ENCODE measurements at places on chromosomes 6 and 20.

DNA sequence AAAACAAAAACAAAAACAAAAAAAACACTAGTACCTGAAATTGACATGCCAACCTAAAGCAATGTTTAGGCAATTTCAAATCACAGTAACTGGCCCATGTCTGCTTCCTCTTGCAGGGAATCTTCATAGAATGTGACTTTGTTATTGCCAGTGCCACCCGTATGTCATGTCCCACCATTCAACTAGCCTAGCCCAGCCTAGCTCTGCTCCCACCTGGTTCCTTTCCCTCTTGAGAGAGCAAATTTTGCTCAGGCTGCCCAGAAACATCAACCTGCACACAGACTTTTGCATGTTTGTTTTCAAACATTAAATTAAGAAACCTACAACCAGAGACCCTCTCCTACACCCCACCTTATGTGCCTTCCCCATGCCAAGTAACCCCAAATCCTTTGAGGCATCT, 124.8 kb upstream of the SLC2A12 start:
- no peak for DNase-seq

DNA sequence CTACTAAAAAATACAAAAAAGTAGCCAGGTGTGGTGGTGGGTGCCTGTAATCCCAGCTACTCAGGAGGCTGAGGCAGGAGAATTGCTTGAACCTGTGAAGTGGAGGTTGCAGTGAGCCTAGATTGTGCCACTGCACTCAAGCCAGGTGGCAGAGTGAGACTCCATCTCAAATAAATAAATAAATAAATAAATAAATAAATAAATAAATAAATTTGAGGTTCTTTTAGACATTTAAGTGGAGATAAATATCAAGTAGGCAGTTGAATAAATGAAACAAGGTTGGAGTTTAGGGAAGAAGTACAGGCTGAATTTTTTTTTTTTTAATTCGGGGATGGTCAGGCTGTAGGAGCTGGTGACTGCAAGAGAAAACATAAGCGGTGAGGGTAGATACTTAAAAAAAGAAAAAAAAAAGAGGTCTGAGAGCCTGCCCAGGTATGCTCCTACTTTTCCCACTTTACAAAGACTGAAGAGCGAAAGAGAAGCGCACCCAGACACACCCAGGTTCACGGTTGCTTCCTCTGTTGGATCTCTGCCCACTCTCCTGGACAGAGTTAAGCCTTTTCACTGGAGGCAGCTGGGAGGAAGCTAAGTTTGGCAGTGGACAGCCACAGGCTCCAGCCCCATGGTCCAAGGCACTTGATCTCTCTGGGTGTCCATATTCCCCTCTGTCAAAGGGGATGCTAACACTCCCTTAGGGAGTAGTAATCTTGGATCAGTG, 100.9 kb upstream of the PRDM1 start:
- DNase-seq: peak; percentile 18

DNA sequence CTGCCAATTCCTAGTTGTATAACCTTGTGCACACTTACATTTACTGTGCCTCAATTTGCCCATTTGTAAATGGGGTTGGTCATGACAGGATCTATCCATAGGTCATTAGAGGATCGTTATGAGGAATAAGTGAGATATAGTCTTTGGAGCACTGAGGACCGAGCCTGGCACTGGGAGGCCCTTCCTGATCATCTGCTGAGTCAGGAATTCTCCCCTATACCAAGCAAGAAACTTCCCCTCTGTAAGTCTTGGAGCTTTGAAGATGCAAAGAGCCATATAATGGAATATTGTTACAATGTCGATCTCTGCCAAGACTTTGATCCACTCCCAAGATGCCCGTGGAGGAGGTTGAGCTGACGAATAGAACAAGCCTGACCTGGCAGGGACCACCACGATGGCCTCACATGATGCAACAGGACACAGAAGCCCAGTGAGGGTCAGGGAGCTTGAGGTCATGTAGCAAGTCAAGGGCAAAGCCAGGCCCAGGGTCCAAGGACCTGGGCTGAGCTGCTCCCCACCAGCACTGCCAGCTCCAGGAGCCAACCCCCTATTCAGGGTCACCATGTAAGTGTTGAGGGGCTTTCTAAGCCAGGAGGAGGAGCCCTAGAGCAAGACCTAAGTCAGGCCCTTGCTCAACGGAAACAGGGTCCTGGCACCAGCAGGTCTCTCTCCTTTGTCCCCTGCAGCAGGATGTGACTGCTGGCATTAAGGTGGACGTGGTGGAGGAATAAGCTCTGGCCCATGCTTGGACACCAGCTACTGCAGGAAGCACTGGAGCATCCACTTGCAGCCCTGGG, 16.7 kb downstream of the PDRG1 start:
- no peak for DNase-seq

GRCh38 chr6:139129284-139129683, 5.6 kb upstream of the HECA start:
- peak; percentile 81 for DNase-seq

- peak; percentile 35 for DNase-seq
Measured at GRCh38 chr6:7129784-7130569, 22.2 kb downstream of the RREB1 start.

DNA sequence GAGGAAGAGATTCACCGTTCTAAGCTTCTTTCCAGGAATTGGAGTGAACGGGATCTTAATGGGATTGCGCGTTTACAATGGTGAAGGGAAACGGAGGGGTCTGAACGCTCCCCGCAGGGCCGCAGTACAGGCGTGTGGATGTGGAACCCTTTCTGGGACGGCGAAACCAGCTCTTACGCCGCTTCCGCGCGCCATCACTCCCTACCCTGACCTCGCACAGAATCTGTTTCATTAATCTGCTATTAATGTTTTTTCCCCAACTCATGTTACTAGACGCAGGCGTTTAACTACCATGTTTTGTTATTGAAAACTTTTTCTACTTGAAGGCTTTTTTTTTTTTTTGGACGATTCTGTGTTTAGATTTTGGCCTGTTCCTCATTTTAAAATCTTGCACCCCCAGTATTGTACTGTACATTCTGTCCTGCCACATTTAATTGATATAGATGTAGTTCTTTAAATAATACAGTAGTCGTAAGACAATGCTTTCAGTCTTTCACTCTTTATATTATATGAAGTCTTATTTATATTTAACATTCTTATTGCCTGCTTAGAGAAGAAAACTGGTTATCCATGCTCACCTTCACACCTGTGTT, 696 bp upstream of the SUPT3H start:
- DNase-seq: no peak

DNA sequence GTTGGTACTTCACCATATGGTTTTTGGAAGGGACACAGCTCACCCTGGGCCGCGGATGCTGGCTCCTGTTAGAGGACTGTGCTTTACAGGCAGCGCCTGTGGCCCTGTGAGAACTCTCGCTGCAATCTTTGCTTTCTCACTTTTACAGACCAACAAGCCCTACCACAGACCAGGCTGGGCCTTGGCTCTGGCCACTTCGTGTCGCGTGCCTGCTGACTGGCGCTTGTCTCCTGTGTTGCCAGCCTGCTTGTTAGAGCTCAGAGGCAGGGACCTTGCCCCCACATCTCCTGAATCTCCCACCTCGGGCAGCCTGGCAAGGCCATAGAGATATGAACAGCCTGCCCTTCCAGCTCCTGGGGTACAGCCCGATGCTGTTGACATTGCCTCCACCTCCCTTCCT, 56.1 kb downstream of the SYNJ2 start:
- no peak for DNase-seq

- no peak for DNase-seq
Measured at GRCh38 chr6:95145457-95145856, 431.9 kb upstream of the MANEA start.

DNA sequence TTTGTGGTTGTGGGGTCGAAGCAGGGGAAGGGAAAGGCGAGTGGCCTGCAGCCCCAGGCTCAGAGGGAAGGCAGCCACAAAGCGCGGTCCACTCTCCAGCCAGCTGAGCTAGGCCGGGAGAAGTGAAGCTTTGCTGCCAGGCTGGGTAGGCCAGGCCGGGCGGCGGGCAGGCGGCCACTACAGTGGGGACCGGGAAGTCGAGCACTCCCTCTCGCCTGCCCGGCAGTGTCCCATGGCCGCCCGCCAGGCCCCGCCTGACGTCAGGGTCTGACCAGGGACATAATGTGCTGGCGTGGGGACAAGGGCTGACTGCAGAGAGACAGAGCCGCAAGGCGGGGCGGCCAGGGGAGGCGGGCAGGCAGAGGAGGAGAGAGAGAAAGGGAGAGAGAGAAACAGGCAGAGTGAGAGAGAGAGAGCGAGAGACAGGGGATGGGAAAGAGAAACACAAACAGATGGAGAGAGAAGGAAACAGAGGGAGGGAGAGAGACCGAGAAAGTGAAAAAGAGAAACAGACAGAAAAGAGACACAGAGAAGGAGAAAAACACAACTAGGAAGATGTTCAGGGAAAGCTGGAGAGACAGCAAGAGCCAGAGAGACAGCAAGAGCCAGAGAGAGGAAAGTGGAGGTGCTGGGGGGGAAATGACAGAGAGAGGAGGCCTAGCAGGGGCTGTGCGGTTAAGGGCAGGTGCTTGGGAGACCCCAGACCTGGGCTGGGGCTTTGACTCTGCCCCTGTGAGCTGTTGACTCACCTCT, 94.5 kb upstream of the PTPN1 start:
- DNase-seq: peak; percentile 98

DNA sequence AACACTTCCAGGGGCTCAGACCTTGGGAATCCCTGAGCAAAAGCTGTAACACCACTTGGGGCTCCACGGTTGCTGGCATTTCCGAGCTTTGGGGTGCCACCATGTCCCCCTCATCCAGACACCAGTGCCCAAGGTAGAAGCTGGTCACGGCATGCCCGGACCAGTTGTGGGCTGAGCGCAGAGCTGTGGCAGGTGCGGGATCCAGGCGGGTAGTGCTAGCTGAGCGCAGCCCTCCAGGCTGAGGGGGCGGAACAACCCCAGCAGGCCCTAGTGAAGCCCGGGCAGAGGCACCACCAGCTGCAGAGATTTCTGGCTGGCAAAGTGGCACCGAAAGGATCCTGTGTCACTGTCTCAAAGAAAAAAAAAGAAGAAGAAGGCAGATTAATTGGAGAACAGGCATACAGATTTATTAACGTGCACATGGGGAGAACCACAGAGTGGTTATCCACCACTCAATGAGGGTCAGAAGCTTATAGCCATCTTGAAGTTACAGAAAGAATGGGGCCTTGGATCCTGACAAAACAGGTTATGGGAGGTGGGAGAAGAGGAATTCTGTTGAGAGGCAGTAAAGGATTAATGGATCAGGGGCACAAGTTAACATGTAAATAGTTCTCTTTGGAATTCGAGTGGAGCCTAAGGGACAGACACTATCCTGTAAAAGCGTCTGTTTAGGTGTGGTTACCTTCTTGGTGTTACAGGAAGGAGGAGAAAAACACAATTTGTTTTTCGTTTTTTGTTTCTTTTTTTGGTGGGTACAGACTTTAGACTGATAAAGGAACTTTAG, 107.5 kb downstream of the CD24 start:
- no peak for DNase-seq

DNA sequence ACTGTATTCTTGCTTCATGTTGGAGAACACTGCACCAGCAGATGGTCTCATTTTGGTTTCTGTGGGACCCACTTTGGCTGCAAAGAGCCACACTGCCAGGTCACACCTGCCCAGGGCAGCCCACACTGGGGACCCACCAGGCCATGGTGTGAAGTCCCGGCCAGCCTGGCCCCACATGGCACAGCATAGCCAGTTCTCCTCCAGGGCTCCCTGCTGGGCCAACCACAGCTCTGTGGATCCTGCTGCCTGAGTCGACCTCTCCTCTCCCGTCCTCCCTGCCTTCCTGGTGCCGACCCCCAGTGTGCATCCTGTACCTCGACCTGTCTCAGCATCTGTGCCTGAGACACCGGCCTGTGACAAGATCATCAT, 3.0 kb downstream of the ARFRP1 start:
- DNase-seq: peak; percentile 1

DNA sequence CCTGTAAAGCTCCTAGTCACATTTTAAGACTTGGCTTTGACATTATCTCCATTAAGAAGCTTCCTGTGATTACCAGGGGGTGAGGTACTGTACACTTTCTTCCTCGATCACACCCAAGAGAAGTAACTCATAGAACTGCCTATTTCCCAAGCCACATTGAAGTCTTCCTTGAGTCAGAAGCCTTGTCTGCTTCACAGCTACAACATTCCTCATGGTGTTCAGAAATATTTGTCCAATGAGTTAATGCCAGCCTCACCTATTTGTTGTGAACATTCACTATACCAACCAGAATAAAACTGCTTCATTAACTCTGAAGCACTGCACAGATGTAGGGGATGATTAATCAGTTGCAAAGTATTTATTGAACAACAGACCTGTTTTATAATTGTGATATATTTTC, 622.3 kb downstream of the PTPRT start:
- DNase-seq: peak; percentile 31

DNA sequence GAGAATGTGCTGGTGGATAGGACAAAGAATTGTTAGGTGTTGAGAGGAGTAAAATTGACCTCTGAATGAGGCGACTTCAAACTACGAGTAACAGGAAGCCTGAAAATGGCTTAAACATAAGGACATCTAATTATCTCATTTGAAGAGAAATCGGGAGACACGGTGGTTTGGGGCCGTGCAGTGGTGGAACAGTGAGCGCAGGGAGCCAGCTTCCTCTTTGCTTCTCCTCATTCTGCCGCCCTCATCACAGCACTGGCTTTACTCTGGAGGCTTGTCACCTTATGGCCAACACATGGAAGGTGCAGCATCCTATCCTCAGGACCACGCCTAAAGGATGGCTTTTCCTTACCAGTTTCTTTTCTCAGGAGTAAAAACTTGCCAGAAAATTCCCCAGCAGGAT, 114.3 kb downstream of the B3GAT2 start:
- no peak for DNase-seq

DNA sequence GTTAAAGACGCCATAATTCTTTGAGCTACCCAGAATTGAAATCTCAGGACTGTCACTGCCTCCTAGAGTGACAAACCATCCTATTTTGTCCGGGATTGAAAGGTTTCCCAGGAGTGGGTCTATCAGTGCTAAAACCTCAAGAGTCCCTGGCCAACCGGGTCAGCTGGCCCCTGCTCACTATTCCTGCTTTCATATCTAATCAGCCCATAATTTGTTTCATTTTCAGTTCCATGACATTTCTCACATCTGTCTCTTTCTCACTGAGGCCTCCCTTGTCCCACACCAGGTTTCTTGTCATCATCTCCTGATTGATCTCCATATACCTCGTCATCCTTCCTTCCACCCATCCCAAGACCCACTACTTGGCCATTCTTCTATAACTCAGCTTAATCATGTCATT, 98.2 kb downstream of the SLC35B3 start:
- DNase-seq: no peak

GRCh38 chr20:43579861-43580793, 10.6 kb upstream of the IFT52 start:
- DNase-seq: no peak

DNA sequence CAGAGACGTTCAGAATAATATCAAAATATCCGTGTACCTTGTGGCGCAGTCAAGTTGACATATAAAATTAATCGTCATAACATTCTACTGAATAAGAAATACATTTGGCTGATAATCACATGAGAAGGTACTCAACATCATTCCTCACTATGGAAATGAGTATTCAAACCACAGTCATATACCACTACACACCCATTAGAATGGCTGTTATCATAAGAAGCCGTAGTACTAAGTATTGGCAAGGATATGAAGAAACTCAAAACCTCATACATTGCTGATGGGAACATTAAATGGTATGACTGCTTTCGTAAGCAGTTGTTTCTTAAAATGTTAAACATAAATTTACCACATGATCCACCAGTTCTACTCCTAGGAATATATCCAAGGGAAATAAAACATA, 244.7 kb downstream of the CDKAL1 start:
- no peak for DNase-seq
